Stomach (tissue), 19 donors: ENCODE measurements at places on chromosomes 11 and 22.

DNA sequence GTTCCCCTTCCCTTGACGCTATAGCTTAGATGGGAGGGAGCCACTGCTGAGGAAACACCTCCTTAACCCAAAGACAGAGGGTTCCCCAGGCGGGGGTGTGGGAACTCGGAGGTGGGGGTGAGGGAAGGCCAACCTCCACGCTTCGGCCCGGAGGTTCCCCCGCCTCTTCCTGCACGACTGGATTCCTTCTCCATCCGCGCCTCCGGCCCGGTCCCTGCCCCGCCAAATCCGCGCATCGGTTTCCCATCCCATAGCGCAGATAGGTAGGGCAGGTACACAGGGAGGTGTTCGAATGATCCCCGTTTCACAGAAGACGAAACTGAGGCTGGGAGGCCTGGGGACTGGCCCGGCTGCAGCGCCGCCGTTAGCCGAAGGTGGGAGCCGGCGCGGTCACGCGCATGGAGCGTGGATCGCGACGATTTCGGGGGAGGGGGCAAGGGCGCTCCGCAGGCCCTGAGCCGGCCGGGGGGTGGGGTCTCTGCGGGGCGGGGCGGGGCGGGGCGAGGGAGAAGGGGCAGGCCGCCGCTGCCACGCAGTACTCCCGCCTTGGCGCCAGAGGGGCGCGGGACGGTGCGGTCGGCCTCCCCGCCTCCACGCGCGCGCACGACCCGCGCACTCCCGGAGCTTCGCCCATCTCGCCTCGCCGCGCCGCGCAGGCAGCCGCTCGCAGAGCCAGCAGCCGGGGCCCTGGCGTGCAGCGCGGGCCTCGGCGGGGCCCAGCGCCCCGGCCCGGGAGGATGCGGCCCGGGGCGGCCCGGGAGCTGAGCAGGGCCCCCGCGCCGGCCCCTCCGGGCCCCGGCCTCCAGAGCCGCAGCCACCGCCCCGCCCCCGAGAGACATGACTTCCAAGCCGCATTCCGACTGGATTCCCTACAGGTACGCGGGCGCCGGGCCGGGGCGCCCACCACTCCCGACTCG, at the start of gene TUB:
Gene TUB, plus strand, starts transcription at position 538 of the 917 bp plus-strand sequence. Its CDS starts 300 bp downstream, at position 838.
- DNase-seq = peak; percentile 79

- peak; percentile 48 for DNase-seq
These were observed 21.0 kb upstream of the UBASH3B start for GRCh38 chr11:122634501-122634900.

GRCh38 chr11:26841818-26842473, 120.1 kb upstream of the SLC5A12 start:
- no peak for DNase-seq

GRCh38 chr11:44243086-44243485, 66.9 kb downstream of the ALX4 start:
- no peak for DNase-seq

DNA sequence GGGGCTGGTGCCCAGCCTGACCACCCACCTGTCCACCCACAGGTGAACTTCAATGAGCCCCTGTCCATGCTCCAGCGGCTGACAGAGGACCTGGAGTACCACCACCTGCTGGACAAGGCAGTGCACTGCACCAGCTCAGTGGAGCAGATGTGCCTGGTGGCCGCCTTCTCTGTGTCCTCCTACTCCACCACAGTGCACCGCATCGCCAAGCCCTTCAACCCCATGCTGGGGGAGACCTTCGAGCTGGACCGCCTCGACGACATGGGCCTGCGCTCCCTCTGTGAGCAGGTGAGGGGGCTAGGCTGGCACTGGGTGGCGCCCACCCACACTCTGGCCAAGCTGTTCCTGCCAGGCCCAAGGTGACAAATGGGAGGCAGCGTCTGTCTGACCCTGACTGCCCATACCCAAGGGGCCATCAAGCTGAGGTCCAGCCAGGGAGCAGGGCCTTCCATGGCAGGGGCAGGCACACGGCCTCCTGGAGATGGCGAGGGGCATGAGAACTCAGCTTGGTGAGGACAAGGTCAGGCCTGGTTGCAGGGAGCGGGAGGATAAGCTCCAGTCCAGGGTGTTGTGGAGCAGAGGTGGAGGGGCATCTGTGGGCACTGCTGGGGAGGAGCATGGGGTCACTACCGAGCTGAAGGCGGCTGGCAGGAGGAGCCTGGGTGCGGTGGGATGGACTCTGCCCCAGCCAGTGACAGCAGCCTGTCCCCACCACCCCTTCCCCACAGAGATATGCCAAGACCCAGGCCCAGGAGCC, 77.7 kb downstream of the MORC2 start:
- DNase-seq = peak; percentile 59

DNA sequence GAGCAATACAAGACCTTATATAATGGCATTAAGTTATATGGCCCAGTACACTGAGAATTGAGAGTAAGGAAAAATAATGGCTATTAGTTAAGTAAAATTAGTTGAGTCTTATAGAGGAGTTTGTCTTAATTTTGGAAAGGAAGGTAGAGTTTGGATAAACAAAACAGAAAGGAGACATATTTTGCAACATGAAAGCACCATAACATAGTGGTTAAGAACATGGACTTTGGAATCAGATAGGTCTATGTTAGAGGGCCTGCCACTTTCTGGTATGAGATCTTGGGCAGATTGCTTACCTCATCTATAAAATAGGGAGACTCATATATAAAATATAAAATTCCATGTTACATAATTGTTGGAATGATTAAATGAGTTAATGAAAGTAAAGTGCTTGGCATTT, 68.9 kb downstream of the CSTPP1 start:
- DNase-seq = no peak

DNA sequence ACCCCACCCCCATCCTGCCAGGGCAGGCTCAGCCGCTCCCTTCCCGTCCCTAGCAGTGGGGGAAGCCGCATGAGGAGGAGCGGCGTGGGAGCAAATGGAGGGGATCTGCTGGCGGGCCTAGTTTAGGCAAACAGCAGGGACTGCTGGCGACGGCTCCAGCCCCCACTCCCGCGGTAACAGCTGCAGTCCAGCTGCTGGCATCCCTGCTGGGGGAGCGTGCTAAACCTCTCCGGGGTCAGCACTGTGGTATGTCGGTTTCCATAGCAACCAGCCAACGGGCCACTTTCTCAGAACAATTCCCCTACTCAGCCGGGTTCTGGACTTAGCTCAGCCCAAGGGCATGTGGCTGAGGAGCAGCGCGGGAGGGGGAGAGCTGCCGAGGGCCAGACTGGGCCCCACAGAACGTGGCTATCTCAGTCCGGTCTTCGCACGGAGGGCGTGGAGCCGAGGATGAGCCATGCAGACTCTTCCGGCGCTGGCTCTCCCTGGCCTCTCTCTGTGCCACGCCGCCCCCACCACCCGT, 98.8 kb downstream of the PKNOX2 start:
- peak; percentile 53 for DNase-seq

DNA sequence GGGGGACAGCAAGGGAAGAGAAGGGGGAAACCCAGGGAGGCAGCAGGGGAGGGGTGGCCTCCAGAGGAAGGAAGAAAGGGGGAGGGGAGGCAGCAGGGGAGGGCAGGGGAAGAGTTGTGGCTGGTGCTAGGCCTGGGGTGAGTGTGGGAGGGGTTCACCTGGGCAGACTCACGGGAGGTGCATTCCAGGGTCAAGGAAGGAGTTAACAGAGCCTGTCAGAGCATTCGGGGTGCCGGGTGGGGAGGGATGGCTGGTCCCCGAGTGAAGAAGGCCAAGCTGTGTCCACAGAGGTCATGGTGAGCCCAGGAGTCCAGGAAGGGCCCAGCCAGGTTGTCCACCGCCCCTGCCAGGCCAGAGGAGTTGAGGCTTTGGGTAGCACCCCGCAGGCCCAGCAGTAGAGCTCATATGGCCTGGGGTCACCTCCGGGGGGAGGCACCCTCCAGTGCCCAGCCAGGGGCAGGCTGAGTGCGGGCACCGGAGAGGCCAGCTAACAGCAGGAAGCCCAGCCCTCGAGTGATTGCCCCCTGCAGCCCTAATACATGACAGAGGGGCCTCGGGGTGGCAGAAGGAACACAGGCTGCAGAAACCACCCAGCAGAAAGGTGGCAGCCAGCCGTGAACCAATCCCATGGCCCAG, 31.1 kb upstream of the PPARA start:
- DNase-seq = peak; percentile 30

DNA sequence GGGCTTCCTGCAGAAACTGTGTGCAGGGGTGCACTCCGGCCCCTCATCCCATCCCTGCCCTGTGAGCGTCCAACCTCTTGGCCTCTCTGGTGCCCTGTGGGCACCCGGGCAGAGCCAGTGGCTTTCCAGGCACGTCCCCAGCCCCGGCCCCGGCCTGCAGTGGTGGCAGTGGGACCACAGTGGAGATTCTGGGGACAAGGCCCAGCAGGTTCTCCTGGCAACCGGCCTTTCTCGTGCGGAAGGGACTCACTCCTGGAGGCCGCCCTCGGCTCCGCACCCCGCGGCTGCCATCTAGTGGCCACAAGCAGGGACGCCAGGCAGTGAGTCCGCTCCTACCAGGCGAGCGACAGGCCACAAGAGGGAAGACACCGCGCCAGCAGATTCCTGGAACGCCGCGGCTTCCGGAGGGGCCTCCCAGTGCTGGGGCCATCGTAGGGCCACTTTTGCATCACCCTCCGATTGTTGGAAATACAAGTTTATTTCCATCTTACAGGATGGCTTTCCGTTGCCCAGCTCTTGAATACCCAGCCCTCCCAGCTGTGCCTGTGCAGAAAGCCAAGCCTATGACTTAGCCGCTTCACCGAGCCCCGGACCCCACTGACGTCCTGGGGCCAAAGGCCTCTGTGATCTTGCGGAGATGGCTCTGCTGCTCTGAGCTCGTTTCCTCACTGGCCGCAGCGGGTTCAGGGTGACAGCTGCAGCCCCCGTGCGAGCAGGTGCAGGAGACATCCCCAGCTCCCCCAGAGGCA, 357.3 kb downstream of the CTTN start:
- DNase-seq = peak; percentile 91

- DNase-seq = no peak
These were observed 45.8 kb downstream of the LRRC32 start for GRCh38 chr11:76624500-76625379.

- DNase-seq = peak; percentile 32
These were observed 29.3 kb downstream of the MED15 start for GRCh38 chr22:20536590-20537324.

DNA sequence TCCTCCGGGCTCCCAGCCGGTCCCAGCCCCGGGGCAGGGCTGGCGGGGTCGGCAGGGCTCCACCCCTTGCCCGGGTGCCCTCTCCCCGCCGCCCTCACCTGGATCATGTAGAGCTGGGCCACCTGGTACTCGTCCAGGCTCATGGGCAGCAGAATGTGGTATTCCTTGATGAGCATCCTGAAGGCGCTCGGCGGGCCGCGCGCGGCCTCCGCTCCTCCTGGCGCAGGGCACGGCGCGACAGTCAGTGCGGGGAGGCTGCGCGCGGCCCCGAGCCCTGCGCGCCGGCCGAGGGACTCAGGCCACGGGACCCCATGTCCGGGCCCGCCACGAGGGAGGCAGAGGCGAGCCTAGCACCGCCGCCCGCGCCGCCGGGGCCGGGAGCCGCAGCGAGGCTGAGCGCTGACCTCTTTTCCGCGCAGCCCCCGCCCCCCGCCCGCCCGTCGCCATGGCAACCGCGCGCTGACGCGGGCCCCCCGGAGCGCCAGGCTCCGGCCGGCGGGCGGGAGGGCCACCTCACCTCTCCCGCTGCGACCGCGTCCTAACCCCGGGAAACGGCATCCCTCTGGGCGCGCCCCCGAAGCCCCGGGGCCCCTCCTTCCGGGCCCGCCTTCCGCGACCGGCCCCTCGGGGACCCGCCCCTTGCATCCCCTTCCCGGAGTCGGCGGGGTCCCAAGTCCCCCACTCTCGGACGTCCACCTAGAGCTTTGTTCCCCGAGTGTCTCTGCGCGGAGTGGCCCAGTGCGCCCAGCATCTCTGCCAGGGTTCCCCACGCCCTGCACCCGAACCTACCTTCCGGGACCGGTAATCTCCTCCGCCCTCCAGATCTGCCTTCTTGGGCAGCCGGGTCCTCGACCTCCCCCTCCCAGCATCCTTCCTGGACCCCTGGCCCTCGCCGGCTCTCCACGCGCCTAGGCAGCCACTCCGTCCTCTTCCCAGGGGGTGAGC, 886 bp downstream of the PITPNM1 start:
- DNase-seq = no peak

DNA sequence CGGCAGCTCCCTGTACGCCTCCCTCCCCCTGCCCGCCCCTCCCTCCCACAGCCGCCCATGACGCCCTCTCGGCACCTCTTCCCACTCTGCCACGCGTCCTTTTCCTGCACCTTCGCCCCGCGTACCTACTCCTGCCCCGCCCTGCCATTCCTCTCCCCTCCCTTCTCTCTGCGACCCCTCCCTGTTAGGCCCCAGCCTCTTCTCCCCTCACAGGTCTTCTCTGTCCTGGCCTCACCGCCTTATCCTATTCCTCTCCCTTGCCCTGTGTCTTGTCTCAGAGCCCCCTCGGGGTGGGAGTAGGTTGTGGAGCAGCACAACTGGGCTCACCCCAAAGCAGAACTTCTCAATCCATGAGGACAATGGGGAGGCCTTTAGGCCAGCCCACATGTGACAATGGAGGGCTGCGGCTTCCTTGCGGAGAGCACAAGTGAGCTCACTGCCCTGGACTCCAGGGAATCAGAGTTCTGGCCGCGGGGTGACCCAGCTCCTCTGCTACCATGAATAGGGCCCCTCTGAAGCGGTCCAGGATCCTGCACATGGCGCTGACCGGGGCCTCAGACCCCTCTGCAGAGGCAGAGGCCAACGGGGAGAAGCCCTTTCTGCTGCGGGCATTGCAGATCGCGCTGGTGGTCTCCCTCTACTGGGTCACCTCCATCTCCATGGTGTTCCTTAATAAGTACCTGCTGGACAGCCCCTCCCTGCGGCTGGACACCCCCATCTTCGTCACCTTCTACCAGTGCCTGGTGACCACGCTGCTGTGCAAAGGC, 539 bp downstream of the SLC35C1 start:
- peak; percentile 79 for DNase-seq

DNA sequence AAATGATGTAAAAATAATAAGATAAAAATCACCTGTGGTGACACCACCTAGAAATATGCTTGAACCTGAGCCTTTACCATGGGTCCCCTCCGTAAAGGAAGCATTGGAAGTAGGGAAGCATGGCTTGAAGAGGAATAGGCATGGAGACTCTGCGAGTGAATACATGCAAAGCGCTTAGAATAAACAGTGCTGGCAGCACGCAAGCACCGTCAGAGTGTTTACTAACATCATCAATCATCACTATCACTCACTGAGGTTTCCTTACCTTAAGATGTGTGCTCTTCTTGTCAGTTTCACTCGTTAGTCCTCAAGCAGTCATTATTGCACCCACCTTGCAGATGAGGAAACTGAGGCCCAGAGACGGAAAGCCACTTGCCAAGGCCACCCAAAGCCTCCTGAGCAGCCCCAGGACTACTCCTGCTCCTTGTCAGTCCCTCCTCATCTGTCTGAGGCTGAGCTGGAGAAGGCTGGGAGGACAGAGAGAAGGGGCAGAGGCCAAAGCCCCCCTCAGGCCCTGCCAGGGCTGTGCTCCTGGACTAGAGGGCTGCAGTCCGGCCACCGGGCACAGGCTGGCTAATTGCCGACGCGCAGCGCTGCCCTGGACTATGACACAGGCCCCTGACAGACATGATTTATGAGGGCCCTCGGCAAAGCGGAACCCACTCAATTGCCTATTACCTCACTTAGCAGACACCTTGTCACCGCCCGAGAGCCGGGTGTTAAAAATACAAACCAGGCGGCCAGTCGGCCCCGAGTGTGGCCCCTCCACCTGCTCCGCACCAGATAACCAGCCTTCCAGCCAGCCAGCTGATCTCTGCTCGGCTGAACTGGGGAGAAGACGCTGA, 168.9 kb downstream of the MN1 start:
- DNase-seq = no peak
